Activated T-cell treated with anti-CD3 and anti-CD28 coated beads, Interleukin-2, amount 50 U/mL, for 1 hour (primary cell): ENCODE measurements at places on chromosomes 12 and 14.

DNA sequence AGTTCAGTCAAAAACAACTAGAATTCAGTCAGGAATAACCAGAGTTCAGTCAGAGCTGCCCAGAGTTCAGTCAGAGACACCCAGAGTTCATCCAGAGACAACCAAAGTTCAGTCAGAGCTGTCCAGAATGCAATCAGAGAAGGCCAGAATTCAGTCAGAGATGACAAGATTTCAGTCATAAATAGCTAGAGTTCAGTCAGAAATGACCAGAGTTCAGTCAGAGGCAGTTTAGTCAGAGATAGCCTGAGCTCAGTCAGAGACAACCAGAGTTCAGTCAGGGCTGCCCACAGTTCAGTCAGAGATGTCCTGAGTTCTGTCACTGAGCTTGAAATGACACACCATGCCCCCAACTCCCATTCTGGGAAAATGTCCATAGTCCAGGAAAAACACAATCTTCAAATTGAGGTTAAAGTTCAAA, 1102.8 kb downstream of the BCL11B start:
- DNase-seq = no peak

DNA sequence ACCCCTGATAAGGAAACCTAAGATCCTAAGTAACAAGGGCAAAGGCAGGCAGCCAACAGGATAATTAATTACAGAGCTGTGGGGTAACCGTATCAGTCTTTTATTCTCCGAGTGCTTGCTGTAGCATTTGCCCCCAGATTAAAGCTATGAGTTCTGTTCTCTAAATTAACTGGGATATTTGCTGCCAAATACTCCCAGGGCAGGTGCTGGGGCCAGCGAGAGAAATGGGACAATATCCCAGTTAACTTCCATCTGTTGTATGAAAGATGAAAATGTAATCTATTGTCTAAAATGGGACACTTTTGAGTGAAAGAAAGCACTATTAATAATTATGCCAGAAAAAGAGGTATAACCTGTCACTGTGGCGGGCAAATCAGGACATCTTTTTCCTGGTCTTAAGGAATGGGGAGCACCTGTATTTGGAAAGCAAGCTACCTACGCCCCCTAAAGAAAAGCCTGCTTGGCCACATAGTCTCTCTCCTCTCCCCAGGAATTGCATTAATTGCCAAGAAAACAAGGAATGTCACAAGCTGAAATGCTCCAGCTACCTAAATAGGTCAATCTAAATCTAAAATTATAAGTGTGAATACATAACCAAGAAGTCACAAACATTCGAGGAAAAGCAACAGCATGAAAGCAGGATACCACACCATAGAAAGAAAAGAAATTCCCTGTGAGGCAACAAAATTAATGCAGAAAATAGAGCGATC, 26.7 kb upstream of the CFAP54 start:
- no peak for DNase-seq

DNA sequence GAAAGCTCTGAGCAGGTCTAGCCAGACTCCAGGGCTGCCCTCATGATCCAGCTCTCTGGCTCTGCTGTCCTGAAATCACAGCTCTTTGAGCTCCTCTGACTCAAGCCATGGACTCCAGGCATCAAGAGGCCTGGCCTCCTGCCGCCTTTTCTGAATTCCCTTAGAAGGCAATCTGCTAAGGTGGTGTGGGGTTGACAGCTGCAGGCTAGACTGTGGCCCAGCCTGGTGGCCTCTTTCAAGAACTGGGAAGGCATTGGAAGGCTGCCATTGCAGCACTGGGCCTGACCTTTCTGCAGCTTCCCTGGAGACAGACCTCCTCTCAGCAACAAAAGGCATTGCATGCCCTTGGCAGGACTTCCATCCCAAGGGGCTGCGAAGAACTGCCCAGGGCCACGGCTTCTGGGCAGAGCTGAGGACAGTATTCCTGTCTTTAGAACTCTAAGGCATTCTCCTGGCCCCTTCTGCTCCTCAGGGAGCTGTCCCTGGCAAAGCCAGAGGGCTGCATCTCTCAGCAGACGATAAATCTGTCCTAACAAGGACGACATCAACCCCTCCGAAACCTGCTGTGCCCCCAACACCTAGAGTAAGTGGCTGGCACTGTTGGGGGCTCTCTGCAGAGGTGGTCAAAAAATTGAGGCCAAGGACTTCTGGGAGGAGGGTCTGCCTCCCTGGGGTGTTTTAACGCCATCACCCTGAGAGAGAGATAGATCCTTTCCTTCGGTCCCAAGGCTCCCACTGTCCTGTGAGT, 115.6 kb downstream of the RBM19 start:
- no peak for DNase-seq

GRCh38 chr14:53108292-53109104, 44.6 kb downstream of the DDHD1 start:
- DNase-seq = no peak

- no peak for DNase-seq
Measured at GRCh38 chr14:58327019-58327418, 28.7 kb downstream of the ARID4A start.

- peak; percentile 82 for DNase-seq
Measured at GRCh38 chr14:106417224-106418049, 891.1 kb downstream of the TMEM121 start.

DNA sequence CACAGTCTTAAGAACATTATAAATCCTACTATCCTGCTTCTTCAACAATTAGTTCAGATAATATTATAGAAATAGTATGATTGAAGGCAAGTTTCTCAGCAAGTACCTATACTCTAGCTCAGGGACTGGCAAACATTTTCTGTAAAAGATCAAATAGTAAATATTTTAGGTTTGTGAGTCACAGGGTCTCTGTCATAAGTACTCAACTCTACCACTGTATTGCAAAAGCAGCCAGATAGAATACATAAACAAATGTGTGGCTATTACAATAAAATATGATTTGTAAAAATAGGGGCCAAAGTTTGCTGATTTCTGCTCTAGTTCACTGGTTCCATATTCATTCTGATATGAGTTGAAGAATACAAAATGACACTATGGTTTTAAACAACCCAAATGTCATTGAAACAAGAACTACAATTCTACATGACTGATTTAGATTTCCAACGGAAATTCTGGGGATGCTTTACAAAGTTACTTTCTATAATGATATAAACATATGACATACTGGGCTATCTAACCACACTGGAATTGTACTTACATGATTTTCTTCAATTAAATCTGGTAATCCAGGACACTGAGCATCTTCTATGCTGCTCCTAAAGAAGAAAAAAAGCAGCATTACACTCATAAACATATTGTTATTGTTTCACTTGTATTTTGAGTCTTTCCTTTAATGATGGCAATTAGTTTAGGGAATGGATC, 23.2 kb downstream of the LGALS3 start:
- no peak for DNase-seq

- DNase-seq = no peak
Measured at GRCh38 chr14:25537846-25538455, 488.0 kb upstream of the STXBP6 start.

DNA sequence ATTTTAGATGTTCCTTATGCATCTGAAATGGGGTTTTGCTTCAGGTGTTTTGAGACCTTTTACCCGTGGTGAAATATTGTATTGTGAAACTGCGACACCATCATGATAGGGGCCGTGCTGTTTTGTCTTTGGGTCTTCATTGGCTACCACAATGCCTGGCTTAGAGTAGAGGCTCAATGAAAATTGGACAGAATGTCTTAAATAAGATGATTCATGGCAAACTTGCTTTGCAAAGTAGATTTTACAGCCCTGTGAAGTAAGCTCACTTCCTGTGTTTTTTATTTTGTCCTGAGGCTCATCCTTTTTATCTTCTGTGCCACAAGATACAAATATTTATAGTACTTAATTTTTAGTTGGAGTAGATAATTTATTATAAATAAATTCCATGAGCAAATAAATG, 111.3 kb upstream of the FRMD6 start:
- no peak for DNase-seq

GRCh38 chr14:53472306-53472705, 319.2 kb upstream of the DDHD1 start:
- DNase-seq = no peak

- DNase-seq = no peak
Measured at GRCh38 chr14:35158951-35159653, 36.8 kb downstream of the PRORP start.

DNA sequence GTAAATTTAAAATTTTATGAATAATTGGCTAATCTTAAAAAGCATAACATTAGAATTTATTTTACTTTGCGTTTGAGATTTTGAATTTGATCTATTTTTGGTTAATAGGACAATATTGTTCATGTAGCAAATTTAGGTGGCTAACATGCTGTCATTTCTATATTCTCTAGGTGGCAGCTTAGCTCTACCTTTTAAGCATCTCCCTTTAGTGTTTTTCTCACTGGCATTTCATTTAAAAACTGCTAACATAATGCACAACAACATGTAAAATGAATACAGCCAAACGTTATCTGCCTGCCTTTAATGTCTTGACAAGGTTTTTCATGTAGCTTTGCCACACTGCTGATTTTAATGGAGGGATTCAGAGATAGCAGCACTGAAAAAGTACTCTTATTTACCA, 272.4 kb upstream of the FBXO33 start:
- DNase-seq = no peak

GRCh38 chr12:130948136-130948535, 5.6 kb upstream of the ADGRD1 start:
- DNase-seq = no peak

DNA sequence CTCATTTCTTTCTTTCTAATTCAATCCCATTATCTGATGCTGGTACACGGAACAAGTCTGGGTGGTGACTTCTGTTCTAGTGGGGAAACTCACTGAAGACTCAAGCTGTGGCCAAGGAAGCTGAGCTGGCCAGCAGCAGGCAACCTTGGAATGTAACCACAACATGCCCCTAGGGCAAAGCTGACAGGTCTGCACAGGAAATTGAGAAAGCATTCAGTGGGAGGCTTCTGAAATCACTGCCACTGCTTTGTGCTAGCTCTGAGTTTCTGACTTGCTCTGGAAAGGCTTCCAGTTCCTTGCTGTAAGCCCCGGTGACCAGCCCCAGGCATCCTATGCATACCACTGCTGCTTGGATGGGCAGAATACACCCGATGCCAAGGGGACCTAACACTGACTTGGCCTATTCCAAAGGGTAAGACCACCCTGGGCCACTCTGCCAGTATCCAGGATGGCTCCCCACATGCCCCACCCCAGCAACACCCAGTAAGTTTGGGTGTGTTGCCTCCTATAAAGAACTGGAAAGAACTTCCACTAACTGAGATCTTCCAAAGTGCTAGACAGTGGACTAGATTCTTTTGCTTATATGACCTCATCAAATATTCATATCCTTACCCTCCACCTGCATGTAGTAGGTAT, 84.5 kb upstream of the CDKN3 start:
- DNase-seq = no peak

GRCh38 chr14:34043627-34044372, 92.9 kb upstream of the EGLN3 start:
- peak; percentile 38 for DNase-seq

GRCh38 chr12:50924439-50925341, 27.7 kb upstream of the HIGD1C start:
- DNase-seq = no peak

DNA sequence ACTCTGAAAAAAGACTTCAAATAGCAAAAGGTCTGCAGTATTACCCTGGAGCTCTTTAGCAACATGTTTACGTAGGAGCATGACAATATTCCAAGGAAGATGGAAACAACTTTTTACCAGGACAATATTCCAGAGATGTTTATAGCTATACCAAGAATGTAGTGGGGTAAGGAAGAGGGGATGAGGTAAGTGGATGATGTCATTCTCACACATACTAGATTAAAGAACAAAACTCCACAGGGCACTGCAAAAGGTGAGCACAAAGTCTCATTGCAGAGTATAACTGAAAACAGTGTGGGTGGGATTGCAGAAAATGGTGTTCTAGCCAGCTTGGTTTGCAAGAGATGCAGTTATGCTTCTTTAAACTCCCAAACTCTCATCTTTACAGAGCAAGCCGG, 8.4 kb downstream of the CMTM5 start:
- DNase-seq = no peak

DNA sequence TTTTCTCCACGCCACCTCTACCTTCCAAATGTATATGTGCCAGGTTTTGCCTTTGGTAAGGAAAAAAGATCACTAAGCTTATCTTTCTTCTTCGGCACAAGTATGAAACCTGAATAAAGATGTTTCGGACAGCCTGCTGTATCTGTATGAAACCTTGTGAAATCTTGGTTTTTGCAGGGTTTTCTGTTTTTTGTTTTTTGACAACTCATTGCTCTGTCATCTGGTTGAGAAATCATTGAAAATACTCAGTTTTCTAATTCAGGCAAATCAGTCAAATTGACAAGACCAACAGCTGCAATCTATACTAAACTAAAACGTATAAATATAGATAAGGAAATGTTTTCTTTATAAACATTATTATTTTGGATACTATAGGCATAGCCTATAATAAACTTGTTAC, 63.1 kb upstream of the FGD4 start:
- DNase-seq = no peak

DNA sequence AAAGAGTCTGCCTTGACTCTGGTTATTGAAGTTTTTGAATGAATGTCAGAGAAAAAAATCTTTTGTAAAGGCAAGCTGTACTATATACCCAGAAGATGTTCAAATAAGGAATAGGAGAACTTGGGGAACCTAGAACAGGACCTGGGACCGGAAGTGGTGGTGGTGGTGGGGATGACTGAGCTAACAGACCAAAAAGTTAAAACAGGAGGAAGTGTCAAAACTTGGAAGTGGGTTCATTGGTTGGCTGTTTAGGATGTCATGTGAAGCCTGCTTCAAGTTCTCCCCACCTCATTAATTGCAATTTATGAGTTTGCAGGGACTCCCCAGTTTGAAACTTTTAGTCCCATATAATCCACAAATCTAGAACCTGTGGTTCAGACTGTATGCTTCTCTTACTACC, 26.2 kb downstream of the PLXNC1 start:
- DNase-seq = no peak

DNA sequence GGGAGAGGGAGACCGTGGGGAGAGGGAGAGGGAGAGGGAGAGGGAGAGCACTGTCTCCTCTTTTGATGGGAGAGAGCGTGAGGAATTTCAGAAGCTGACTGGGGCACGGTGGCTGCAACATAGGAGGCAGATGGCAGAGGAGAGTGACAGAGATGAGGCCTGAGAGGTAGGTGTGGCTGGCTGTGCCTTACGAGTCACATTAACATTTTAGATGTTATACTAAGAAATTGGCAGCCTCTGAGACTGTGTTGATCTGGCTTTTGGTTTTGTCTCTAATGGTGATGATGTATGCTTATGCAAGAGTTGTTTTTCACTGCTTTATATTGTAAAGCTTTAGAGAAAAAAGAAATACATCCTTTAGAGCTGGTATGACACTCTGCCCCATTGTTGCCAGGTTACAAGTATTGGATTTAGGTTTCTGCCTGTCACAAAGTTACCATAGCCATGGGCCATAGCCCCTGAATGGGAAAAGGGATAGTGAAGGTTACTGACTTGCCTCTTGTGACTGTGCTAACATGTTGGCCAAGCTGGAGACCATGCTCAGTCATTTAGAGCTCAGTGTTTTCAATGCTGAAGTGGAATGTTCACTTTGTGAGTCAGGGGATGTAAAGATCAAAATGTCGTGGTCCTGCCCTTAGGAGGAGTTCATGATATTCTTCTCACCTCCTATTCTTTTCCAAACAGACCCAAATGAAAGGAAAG, 186.2 kb downstream of the SYNE2 start:
- no peak for DNase-seq

- DNase-seq = no peak
Measured at GRCh38 chr12:102702447-102703114, 214.5 kb downstream of the PAH start.
